ENCODE measurements at places on chromosomes 2 and 18. TPM values are rescaled to one million over a fixed set of nuclear protein-coding genes. Genes with fewer than 3 reads are reported as not detected.

The FIGN gene
- 0.38 TPM for total RNA-seq

The MRPL44 gene
- total RNA-seq, result 18.9 TPM

The GCG gene
- not detected for total RNA-seq

The NETO1 gene
- total RNA-seq, result not detected

The PSMA8 gene
- total RNA-seq, result not detected

The PROKR1 gene
- total RNA-seq, result not detected

The TTC27 gene
- total RNA-seq, result 9.2 TPM

The ZSWIM2 gene
- not detected for total RNA-seq

The EPB41L3 gene
- 40.3 TPM for total RNA-seq

The LRRTM4 gene
- not detected for total RNA-seq

The RPRM gene
- total RNA-seq, result 0.95 TPM

The TXNDC2 gene
- 0.09 TPM for total RNA-seq

The ZNF396 gene
- 0.11 TPM for total RNA-seq

DNA sequence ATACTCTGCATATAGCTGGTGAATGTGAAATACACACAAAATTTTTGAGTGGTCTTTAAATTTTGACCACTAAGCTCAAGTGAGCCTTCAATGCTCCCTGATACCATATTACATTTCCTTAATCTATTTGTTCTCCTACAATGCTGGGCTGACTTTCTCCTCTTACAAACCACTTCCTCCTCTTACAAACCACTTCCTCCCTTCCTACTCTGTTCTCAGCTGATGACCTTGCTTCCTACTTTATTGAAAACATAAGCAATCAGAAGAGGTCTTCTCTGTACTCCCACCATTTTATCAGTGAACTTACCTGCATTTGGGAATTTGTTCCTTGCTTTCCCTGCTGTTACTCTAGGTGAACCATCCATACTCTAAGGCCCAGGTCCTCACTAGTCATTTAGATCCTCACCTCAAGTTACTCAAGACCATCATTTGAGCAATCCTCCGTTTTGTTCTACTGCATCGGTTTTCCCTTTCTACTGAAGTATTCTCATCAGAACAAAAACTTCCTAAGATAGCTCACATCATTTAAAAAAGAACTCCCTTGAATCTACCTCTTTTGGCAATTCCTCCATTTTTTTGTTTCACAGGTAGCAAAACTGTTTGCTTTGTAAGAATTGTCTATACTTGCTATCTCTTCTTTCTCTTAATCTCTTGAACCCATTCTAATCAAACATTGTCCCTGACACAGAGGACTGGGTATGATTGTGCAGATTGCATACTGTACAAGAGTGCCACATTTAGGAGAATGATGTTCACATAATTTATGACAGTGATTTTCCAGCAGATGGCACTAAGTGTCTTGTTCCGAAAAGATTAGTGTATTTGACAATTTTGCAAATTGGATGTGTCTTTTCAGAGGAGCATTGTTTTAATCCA lies 96.5 kb downstream of the EPB41L5 start:
- no peaks in the 10 kb centered on the region for H3K36me3 ChIP-seq
- H3K27me3 ChIP-seq, result no peaks in the 10 kb centered on the region
- no peak overlapping the region for H3K4me3 ChIP-seq
- no peak overlapping the region for H3K27ac ChIP-seq
- no peak for DNase-seq

DNA sequence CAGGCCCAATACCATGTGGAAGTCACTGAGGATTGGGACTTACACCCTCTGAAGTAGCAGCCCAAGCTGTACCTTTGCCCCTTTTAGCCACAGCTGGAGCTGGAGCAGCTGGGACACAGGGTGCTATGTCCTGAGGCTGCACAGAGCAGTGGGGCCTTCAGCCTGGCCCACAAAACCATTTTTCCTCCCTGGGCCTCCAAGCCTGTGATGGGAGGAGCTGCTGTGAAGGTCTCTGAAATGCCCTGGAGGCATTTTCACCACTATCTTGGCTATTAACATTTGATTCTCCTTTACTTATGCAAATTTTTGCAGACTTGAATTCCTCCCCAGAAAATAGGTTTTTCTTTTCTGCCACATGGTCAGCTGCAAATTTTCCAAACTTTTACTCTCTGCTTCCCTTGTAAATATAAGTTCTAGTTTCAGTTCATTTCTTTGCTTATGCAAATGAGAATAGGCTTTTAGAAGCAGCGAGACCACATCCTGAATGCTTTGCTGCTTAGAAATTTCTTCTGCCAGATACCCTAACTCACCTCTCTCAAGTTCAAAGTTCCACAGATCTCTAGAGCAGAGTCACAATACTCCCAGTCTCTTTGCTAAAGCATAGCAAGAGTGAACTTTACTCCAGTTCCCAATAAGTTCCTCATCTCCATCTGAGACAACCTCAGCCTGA lies 213.8 kb upstream of the MGAT5 start:
- no peaks in the 10 kb centered on the region for H3K27me3 ChIP-seq
- no peaks in the 10 kb centered on the region for H3K4me1 ChIP-seq
- DNase-seq, result no peak
- H3K4me3 ChIP-seq, result no peak overlapping the region

DNA sequence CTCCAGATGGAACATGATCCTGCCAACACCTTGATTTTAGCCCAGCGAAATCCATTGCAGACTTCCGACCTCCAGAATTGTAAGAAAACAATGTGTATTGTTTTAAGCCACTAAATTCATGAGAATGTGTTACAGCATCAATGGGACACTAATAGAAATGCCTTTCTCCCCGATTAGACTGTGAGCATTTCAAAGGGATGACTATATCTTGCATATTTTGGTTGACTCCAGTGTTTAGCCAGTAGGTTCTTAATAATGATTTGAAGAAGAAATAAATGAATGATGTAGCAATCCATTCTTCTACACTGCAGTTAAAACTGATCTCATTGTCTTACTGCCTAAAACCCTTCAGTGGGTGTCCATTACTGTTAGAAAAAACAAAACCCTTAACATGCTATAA lies 67.4 kb upstream of the ACVR1C start:
- no peaks in the 10 kb centered on the region for H3K4me1 ChIP-seq
- H3K36me3 ChIP-seq, result no peaks in the 10 kb centered on the region
- no peak for DNase-seq
- H3K27ac ChIP-seq, result no peak overlapping the region
- H3K4me3 ChIP-seq, result no peak overlapping the region

DNA sequence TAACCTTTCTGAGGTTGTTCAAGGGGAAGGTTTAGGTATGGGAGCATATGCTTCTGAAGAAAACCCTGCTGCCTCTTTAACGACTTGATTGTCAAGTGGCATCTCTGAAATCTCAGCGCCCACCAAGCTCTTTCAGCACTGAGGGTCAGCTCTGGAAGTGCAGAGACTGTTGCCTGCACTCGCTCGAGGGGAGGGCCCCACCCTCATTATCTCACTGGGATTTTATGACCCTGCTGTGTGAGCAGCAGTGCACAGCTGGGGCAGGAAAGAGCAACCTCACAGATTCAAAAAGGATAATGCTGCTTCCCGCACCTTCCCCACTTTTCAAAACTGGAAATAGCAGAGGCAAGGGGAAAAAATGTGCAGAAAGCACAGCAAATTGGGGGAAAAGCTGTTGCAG lies 56.9 kb upstream of the SPRED2 start:
- no peaks in the 10 kb centered on the region for H3K27me3 ChIP-seq
- no peaks in the 10 kb centered on the region for H3K36me3 ChIP-seq
- no peak overlapping the region for H3K4me3 ChIP-seq
- no peak for DNase-seq
- H3K27ac ChIP-seq, result no peak overlapping the region

- no peak for DNase-seq
- no peaks in the 10 kb centered on the region for H3K27me3 ChIP-seq
- H3K4me1 ChIP-seq, result peaks cover 19% of the 10 kb centered on the region
- H3K27ac ChIP-seq, result no peak overlapping the region
- no peak overlapping the region for H3K4me3 ChIP-seq
- H3K36me3 ChIP-seq, result no peaks in the 10 kb centered on the region
Observed at GRCh38 chr18:59878644-59879043, 21.2 kb upstream of the PMAIP1 start.

GRCh38 chr2:219658874-219659273 lies 31.4 kb downstream of the SLC4A3 start:
- no peaks in the 10 kb centered on the region for H3K4me1 ChIP-seq
- no peak overlapping the region for H3K4me3 ChIP-seq
- no peak for DNase-seq
- no peaks in the 10 kb centered on the region for H3K27me3 ChIP-seq
- H3K27ac ChIP-seq, result no peak overlapping the region

- no peak for DNase-seq
- H3K27me3 ChIP-seq, result no peaks in the 10 kb centered on the region
- H3K4me1 ChIP-seq, result no peaks in the 10 kb centered on the region
- H3K27ac ChIP-seq, result no peak overlapping the region
- H3K36me3 ChIP-seq, result no peaks in the 10 kb centered on the region
Observed at GRCh38 chr2:48984922-48985321, 169.4 kb downstream of the FSHR start.

GRCh38 chr18:76674596-76674995 lies 147.8 kb upstream of the ZNF236 start:
- no peak overlapping the region for H3K4me3 ChIP-seq
- H3K36me3 ChIP-seq, result no peaks in the 10 kb centered on the region
- H3K27me3 ChIP-seq, result no peaks in the 10 kb centered on the region
- DNase-seq, result no peak
- H3K4me1 ChIP-seq, result no peaks in the 10 kb centered on the region

DNA sequence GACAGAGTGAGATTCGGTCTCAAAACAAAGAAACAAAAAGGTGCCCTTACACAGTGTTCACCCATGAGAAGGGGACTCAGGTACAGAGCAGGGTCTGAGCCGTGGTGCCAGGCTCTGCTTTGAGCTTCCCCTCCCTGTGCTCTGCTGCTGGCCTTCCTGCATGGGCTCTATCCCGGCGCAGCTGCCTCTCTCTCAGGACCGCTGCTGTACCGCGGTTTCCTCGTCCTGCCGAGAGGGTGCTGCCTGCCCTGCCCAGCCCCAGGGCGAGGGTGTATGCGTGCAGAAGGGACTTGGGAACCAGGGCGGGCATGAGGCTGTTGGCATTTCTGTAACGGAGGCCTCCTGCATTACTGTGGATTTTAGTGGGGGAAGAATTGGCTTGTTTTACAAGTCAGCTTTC lies 30.1 kb downstream of the SH3RF3 start:
- no peak overlapping the region for H3K4me3 ChIP-seq
- no peaks in the 10 kb centered on the region for H3K36me3 ChIP-seq
- H3K4me1 ChIP-seq, result peaks cover 6% of the 10 kb centered on the region
- H3K27ac ChIP-seq, result no peak overlapping the region
- H3K27me3 ChIP-seq, result peaks cover 26% of the 10 kb centered on the region

DNA sequence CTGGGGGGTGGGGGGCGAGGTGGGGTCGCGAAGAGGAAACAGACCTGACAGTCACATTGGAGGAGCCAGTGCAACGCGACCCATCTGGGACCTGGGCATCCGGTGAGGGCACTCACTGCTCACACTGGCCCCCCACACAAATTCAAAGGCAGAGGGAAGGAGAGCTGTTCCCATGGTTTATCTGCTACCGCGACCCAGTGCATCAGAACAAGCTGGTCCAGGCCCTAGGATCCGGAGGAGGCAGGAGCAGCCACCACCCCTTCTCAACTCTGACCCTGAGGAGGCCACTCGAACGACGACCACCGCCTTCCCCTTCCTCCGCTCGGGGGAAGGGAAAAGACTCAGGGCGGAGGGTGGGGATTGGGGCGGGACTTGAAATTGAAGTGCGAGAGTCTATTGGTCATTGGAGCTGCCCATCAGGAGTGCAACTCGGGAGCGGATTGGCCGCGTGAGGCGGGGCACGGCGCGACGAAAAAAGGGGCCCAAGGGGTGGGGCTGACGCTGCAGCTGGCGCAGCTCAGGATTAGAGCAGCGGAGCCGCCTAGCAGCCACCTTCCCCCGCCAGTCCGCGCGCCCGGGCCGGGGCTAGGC lies at the start of gene CDK5R2:
TSS of gene CDK5R2 (plus strand) at position 526 of the 591 bp plus-strand sequence. CDS start 155 bp downstream, outside the sequence.
- H3K27ac ChIP-seq, result no peak within 1 kb of the TSS
- no peaks in the 10 kb centered on the region for H3K36me3 ChIP-seq
- no peak for DNase-seq
- peak within 1 kb of the TSS; percentile 29 for H3K4me3 ChIP-seq
- H3K4me1 ChIP-seq, result peaks cover 18% of the 10 kb centered on the region
- H3K27me3 ChIP-seq, result peaks cover 39% of the 10 kb centered on the region

DNA sequence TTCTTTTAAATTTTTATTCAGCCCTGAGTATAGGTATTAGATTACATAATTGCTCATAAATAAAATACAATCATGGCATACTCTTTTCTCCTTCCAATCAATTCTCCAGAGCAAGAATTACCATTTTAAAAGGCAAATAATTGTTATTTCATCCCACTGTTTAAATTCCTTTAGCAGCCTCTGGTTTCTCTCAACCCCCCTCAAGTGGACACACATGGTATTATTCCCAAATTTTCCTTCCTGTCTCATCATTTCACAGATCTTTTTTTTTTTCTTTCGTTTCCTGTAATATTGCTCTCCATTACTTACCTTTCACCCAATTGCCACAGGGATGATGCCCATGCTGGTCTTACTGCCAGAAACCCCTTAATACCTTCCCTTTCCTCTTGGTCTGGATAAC lies 385.2 kb downstream of the RIT2 start:
- no peaks in the 10 kb centered on the region for H3K27me3 ChIP-seq
- no peak for DNase-seq
- H3K4me3 ChIP-seq, result no peak overlapping the region
- no peak overlapping the region for H3K27ac ChIP-seq
- H3K36me3 ChIP-seq, result no peaks in the 10 kb centered on the region

DNA sequence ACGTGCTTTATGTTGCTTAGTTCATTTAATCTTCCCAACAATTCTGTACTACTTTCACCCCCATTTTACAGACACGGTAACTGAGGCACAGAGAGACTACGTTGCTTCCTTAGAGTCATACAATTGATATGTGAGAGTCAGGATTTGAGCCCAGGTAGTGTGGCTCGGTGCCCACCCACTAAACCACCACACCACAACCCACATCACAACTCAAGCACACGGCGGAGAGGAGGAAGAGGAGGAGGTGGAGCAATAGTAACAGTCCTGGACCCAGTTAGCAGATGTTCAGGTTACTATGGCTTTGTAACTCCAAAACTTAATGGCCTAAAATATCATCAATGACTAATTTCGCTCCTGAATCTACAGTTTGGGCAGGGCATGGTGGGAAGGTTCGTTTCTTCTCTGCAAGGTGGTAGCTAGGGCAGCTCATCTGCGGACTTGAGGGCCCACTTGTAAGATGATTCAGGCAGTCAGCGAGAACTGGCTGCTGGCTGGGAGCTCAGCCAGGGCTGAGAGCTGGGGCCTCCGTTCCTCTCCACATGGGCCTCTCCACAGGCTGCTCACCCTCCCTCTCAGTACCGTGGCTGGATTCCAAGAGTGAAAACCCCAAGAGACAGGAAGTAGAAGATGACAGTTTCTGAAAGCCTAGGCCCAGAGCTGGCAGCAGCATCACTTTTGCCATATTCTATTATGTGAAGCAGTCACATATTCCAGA lies 167.1 kb downstream of the ZFP36L2 start:
- H3K36me3 ChIP-seq, result no peaks in the 10 kb centered on the region
- H3K4me3 ChIP-seq, result no peak overlapping the region
- peaks cover 10% of the 10 kb centered on the region for H3K4me1 ChIP-seq
- DNase-seq, result no peak

Data from esophagus squamous epithelium (tissue), 5 donors.